Myocyte (in vitro differentiated cells): ENCODE measurements at places on chromosomes 7 and 10. TPM values are rescaled to one million over a fixed set of nuclear protein-coding genes. Genes with fewer than 3 reads are reported as not detected.
A peak's percentile ranks its signal among the peaks of the same experiment; 100 is the strongest.

EGR2 gene
- total RNA-seq = 2.3 and 5.3 TPM in 2 replicates

CFAP58 gene
- 0.56 and 0.62 TPM in 2 replicates for total RNA-seq

FAM25A gene
- not detected in 2 replicates for total RNA-seq

VAX1 gene
- total RNA-seq = not detected in 2 replicates

CTNNA3 gene
- 3.1 and 6.9 TPM in 2 replicates for total RNA-seq

SERPINE1 gene
- 26.6 and 31.9 TPM in 2 replicates for total RNA-seq

SRI gene
- 42.2 and 49.4 TPM in 2 replicates for total RNA-seq

RHOBTB1 gene
- 29.6 and 33.7 TPM in 2 replicates for total RNA-seq

PPIA gene
- 2,394 and 2,622 TPM in 2 replicates for total RNA-seq

FBXL15 gene
- total RNA-seq = 17.3 and 22.4 TPM in 2 replicates

PDSS1 gene
- 2.0 and 5.0 TPM in 2 replicates for total RNA-seq

PLAU gene
- total RNA-seq = 154 and 166 TPM in 2 replicates

KCNK18 gene
- total RNA-seq = not detected in 2 replicates

PDE1C gene
- total RNA-seq = 0.03 and 0.10 TPM in 2 replicates

DNA sequence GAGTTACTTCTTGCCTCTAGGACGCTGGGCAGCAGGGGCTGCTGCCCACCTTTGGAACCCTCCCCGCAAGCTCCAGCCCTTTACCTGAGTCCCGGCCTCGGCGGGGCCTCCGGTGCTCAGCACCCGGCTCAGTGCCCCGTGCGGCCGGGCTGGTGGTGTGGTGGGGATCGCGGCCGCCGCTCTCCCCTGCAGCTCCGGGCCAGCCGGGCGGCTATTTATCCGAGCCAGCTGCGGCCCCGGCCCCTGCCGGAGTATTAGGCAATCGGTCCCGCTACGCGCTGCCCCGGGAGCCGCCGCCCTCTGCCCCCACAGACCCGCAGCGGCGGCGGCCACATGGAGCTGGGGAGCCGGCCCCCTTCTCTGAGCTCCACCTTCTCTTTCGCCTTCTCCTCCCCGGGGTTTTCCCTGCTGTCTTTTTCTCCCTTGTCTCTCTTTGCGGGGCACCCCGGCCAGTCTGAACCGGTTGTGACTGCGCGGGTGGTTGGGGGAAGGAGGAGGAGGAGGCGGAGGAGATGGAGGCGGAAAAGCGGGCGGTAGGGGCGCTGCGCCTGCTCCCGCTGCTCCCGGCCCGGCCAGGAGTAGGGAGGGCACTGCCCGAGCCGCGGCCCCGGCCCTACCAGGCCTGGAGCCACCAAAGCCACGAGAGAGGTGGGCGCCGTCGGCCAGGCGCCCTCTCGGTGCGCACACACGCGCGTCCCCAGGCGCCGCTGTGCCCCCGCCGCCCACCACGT is at the start of gene SLC16A9:
SLC16A9 (minus strand) TSS at position 456 of the 731 bp plus-strand sequence. CDS start 25,559 bp downstream, outside the sequence.
- DNase-seq = peak; percentile 80

GRCh38 chr10:72564596-72564995 is 61.3 kb downstream of the MICU1 start:
- no peak for DNase-seq

DNA sequence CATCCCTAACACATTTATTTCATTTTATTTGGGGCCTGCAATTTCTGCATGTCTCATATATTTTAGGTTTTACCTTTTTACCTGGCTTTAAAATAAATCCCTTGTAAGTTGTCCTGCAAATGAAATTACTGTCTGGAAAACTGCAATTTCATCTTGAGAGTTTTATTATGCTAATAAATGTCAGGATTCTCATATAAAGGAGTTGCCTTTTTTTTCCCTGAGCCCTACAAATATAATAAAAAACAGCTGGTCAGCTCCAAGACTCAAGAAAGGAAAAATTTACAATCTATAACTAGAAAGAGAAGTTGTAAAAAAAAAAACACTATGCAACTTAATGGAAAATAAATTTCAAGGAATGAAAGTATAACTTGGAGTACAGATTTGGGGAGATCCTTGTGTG is 108.7 kb downstream of the SH2D4B start:
- no peak for DNase-seq

DNA sequence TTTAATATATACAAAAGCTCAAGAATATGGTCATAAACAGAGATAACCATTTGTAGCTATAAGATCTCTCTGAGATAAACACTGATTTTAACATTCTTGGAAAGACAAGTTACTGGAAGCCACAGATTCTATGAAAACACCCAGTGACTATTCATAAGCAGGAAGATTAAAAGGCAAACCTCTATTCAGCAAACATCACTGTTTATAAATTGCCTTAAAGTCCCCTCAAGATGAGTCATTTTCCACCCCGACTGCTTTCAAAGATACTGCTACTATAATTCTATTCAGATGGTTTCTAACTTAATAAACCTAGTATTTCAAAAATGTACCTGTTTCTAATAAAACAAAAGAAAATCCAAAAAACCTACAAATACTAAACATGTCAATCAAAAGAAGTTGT is 21.0 kb downstream of the TM9SF3 start:
- peak; percentile 31 for DNase-seq

- peak; percentile 11 for DNase-seq
These were observed 114.9 kb downstream of the HDAC9 start for GRCh38 chr7:18610331-18610948.

DNA sequence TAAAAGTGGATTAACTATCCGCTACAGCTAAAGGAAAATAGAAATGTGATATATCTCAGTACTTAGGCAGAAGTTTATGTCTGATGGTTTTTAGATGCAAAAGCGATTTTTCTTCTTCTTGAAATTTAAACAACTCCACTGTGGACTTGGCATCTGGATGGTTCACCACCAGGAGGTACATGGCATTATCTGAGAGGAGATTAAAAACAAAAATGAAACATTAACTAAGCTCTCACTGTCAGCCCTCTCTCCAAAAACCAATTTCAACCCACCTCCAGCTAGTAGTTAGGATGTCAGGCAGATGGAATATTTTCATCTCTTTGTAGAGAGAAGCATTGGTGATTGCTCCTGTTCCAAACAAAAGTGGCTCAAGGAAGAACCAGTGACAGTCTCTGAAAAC is 12.9 kb downstream of the PON1 start:
- DNase-seq = no peak

GRCh38 chr7:90178166-90178565 is 23.9 kb downstream of the STEAP1 start:
- DNase-seq = no peak

- no peak for DNase-seq
These were observed 31.5 kb downstream of the BTAF1 start for GRCh38 chr10:91955114-91955513.

DNA sequence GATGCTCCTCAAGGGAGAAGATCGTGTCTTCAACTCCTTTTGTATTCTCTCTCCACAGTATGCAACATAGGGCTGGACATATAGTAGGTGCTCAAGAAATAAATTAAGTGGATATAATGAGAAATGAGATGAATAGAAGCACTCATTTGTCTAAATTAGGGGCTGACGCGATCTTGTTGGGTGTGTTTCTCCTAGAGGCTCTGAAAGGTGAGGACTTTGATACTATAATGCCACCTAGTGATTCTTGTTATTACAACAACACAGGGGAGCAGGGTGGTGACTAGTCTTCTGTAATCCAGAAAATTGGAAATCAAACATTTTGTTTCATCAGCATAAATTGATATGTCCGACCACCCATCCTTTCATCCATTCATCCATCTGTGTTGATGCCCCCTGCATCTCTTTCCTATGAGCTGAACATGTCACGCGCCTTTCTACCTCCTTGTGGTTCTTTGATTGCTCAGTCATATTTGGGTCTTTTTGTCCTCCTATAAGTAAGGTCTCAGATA is 3.5 kb upstream of the CFAP58 start:
- peak; percentile 64 for DNase-seq

GRCh38 chr7:151186640-151187408 is at the start of gene ASB10:
ASB10 (minus strand) TSS chr7:151187250; CDS start chr7:151187130, 120 bp downstream.
- no peak for DNase-seq

- DNase-seq = no peak
These were observed 22.0 kb upstream of the OCM2 start for GRCh38 chr7:98011996-98012395.

DNA sequence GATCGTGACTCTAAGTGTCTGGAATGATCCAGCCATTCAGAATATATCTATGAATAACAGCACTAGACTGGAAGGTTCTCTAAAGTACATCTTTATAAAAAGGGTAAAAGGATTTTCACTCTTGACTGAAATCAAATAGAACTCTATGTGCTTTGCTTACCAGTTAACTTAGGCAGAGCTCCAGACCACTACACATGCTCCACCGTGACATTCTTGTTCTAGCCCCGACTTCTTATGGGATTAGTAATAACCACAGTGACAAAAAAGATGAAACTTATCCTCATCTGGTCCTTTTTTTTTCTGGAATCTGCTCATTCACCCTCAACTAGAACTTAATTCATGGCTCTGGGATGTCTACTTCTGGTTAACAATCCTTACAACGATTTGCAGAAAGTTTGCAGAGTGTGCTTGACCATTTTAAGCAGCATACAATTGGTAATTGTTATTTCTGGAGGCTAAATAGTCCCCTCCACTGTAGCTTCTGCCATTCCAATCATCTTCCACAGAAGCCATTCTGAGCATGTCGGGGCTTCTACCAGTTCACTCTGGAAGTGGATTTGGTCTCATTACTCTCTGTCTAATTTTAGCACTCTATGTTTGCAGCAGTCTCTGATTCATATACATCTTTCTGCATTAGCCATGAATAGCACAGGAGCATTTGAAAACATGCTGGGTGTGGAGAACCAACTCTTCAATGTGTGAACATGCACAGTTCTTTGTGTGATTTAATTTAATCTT is 163.7 kb upstream of the CDC14C start:
- DNase-seq = peak; percentile 86

DNA sequence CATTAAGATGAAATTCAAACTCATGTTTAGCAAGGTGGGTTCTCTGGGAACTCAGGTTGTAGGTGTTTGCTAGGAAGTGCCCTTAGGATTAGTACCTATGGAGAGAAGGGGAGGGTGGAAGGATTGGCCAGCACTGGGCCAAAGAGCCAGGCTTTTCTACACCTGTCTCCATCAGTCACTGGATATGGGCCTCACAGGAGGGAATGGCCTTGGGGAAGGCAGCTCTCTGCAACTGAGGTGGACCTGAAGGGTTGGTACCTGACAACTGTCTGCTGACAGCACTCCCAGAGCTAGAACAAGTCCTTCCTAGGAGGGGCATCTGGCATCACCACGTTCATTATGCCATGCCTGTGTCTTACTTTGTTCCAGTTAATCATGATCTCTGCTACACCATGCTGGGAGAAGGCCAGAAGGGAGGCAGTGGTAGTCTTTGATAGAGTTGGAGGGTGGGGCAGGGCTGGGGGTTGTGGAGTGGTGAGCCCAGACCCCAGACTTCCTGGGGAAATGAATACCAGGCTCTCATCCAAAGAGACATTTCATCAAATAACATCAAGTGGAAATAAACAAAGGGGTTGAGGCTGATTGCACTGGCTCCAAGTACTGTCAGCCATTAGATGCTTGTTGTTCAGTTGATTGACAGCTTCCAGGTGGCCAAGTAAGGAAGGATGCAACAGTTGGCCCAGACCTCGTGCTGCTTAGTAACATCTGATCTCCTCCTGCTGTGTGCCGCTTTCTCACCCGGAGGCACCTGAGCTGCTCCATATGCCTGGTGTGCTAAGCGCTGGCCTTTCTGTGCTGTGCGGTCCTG is 70.6 kb upstream of the PIK3CG start:
- no peak for DNase-seq

GRCh38 chr7:908159-908581 is 31.8 kb downstream of the GET4 start:
- DNase-seq = no peak

GRCh38 chr10:57849691-57850357 is 417.9 kb downstream of the IPMK start:
- peak; percentile 24 for DNase-seq

- no peak for DNase-seq
These were observed 168.1 kb downstream of the GPR37 start for GRCh38 chr7:124597509-124597908.

DNA sequence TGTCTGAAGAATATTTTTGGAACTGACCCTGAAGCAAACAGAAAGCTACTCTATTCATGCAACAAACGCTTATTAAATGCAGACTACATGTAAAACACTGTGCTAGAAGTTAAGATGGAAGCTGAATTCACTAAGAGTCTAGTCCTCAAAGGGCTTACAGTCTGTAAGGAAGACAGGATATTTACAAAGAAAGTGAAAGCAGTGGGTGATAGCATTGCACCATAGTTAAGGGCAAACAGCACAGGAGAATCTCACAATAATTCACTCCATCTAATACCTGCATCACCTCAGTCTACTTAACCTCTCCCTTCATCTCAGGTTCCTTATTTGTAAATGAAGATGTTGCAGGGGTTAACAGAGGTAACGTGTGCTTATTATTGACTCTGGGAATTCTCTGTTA is 360.0 kb upstream of the AOAH start:
- DNase-seq = no peak

DNA sequence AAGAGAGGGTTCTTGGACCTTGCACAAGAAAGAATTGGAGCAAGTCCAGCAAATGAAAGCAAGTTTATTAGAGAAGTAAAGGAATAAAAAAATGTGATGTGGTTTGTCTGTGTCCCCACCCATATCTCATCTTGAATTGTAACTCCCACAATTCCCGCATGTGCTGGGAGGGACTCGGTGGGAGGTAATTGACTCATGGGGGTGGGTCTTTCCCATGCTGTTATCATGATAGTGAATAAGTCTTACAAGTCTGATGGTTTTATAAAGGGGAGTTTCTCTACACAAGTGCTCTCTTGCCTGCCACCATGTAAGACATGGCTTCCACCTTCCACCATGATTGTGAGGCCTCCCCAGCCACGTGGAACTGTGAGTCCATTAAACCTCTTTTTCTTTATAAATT is 39.2 kb upstream of the FZD9 start:
- DNase-seq = no peak

- peak; percentile 50 for DNase-seq
These were observed 97.9 kb upstream of the ZNF746 start for GRCh38 chr7:149595541-149595940.

DNA sequence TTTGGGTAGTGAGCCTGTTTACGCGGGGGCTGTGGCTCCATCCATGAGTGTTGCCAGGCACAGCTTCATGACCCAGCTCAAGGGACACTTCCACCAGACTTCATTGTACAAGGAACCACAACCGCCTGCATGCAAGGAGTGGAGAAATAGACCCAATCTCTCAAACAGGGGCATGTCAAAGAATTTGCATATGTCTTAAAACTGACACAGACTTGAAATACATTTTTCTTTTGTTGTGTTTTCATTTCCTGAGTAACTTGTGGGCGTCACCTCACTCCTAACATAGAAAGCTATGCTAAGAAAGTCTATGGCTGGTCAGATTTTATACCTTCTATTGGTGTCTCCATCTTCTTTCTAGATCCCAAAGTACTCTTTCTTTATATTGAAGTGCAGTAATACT is 266.2 kb upstream of the RNF32 start:
- no peak for DNase-seq

- DNase-seq = no peak
These were observed 184.1 kb downstream of the ELFN1 start for GRCh38 chr7:1853986-1854865.
